ENCODE measurements at places on chromosomes 5 and 9.

DNA sequence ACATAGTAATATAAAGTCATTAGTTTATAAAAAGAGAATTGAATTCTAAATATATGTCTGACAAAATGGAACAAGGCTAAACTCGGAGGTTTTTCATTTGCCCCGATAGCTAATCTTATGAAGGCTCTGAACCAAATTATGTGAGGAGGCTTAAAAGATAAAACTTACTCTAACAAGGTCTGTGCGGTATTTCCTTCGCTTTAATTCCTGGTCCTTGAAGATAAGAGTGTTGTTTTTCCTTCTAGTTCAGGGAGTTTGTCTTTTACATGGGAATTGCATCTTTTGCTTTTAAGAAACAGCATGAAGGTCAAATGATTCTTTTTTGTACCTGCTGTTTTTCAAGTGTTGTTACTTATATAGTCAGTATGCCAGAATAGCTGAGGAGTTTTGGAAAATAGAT, 68.2 kb downstream of the UBE2QL1 start:
- no peak for DNase-seq

GRCh38 chr5:128097224-128097623, 13.7 kb downstream of the SLC12A2 start:
- no peak for DNase-seq

DNA sequence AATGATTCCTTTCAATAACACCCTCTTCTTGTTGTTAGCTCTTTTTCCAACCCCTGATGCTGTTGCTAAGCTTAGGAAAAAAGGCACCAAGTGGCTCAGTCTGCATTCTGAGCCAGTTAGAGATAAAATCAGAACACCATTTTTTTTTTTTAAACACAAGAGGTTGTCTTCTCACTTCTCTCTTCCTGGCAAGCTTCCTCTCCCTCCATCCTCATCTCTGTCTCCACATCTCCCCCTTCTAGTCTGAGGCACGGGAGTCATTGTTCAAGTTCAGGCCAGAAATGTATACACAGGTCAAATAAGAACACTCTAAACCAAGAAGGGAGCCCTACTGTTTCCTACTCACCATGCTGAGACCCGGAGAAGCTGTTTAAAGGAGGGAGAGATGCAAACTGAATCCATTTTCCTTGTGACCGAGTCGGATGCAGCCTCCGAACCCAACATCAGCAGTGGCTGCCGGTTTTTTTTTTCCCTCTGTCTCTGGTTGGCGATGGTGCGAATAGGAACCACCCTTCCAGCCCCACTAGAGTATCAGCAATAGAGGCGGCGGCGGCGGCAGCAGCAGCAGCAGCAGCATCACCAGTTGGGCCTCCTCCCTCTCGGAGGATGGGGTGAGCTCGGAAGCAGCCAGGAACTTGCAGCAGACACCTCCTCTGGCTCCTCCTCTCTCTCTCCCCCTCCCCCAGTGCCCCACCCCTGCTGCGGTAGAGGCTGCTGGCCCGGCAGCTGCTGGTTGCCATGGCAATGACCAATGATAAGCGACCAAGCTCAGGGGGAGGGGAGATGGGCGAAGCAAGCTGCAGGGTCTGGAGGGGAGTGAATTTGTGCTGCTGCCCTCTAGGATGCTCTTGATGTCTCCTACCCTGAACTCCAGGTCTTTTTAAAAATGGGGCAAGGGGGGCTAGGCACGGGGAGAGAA, at the start of gene JAKMIP2:
TSS of gene JAKMIP2 (minus strand) at position 619 of the 919 bp plus-strand sequence. CDS start 110,922 bp downstream, outside the sequence.
- peak; percentile 18 for DNase-seq

DNA sequence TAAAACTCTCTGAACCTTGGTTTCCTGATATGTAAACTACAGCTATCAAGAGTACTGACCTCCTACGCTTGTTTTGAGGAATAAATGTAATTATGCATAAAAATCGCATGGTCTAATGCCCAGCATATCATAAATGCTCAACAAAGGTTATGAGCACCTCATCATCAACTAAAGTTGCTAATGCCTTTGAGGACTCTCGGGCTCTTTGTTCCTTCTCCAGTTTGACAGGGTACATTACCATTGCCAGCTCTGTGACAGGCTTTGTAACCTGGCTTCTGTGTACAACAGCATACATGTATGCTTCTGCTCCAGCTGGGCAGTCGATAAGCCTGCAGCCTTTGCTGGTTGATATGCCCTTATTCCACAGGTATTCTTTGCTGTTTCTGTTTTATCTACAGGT, 95.2 kb downstream of the C9orf152 start:
- no peak for DNase-seq

- no peak for DNase-seq
Measured at GRCh38 chr9:131656356-131657036, 83.4 kb downstream of the RAPGEF1 start.

GRCh38 chr9:126703002-126703865, 89.5 kb downstream of the LMX1B start:
- DNase-seq = no peak

DNA sequence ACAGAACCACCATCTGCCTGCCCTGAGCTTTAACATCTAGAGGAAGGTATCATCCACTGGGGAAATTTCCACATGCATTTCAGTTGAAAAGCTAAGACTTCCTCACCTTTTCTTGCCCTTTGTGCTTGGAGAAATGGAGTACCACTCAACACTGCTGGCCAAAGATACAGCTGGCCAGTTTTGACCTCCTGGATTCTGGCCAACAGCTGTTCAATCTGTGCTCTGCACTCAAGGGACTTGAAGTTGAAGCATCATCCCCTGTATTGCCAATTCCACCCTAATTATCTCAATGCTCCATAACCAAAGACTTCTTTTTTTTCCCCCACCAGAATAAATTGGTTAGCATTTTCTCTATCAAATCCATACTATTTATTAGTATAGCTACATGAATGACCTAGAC, 70.4 kb upstream of the PRDM9 start:
- DNase-seq = no peak

DNA sequence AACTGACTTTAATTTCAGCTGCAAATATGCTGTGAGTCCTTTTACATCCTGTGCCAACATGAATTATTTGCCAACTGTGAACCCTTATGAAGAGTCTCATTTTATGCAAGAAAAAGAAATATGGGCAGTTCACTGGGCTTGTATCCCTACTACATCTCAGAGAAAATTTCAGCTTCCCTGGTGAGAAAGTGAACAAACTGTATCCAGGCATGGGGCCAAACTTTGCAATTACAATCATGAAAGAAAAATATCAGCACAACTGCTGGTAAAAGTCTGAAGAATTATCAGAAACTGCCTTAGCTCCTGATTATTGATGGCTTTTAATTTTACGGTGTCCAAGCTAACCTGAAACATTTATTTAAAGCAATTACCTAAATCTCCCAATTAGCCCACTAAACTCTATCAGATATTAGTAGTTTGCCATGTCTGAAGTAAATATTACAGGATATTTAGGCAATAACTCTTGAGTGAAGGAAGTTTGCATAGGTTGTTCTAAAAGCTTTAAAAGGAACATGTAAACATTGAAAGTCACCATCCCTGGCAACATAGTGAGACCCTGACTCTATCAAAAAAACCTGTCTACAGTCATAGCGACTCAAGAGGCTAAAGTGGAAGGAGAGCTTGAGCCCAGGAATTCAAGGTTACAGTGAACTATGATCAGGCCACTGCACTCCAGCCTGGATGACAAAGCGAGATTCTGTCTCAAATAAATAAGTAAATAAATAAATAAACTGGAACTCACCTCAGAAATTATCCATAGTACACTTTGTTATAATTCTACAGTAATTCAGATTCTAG, 83.9 kb upstream of the HCN1 start:
- no peak for DNase-seq

DNA sequence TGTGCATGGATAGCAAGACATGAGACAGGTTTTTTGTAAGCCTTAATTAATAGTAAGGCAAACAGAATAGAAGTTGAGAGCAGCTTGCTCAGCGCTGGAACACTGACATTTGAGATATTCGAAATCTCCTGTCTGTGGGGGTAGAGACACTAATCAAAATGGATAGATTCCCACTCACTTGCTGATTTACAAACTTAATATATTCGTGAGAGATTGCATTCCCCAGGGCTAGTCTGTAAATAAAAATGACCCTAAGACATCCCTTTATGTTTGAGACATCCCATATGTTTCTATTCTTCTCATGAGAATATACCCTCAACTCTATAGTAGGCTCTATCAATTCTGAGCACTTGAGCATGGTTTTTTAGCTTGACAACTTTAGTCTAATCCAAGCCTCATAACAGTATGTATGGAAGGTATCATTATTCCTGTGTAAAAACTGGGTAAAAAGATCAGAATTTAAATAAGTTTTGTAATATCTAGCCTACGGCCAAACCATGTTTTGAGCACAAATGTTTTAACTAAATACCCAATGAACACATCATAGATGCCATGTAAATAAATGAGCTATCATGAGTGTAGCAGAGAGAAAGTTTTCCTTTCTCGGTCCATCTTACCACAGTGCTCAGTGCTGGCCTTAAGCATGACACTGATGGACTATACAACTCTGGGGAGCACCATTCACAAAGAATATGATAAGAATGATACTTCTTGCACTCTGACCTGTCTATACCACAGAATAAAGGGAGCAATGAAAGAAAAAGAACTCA, 609.2 kb downstream of the PSAT1 start:
- DNase-seq = no peak

Data from AG20443 (cell line).